ENCODE measurements at places on chromosomes 4 and X.

- DNase-seq: peak; percentile 5
Measured at GRCh38 chr4:174265916-174266315, 17.6 kb downstream of the FBXO8 start.

GRCh38 chrX:51641421-51642021 is 22.8 kb upstream of the CENPVL3 start:
- peak; percentile 35 for DNase-seq

DNA sequence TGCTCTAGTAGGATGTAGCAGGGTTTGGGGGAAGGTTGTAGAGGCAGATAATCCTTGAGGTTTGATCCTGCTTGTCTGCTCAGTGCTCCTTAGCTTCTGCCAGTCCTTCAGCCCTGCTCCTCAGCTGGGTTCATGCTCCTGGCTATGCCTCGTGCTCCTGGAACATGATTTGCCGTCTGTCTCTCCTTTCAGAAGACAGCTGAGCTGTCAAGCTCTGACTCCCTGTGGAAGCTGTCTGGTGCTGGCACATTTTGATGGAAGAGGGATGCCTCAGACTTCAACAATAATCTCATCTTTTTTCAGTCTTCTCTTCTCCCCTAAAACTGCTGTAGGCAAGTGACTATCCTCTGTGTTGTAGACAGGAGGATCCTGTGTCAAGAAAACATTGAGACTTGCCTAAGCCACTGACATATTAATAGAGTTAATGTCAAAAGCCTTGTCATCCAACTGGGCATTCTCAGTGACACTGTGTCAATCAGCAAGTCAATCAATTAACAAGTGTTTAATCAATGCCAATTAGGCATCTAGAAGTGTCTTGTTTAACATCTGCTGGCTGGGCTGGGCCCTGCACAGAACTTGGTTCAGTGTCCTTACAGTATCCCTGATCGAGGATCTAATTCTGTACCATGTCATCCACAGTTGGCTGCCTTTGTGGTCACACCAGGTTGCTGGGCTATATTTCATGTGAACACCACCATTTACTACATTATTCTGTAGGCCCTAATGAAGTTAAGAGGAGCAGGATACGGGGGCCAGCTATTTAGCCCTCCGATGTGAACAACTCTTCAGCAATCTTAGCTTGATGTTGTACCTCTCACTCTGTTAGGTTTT is 96.7 kb downstream of the SYNPO2 start:
- no peak for DNase-seq

GRCh38 chr4:42398171-42398870 is 1.0 kb downstream of the SHISA3 start:
- DNase-seq: peak; percentile 84

DNA sequence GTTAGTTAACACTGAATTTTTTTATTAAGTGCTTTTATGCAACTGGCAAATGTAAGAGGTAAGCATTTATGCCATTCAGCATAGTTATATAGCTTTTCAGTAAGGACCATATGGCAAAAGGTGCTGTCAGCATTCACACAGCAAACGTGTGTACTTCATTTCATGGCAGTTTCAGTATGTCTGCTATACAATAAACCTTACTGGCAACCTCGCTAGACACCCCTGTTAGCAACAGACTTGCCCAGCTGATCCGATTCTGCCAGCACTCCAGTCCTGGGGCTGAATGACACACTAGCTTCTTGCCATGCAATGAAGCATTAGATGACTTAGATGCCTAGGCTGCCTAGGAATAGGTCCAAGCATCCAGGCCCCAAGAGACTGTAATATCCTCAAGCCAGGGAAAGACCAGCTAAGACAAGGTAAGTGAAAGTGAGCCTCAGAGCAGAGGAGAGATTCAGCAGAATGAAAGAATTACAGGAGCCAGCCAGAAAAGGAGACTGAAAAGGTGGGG is 47.3 kb upstream of the DOCK11 start:
- no peak for DNase-seq

GRCh38 chrX:68163441-68163840 is 269.9 kb downstream of the OPHN1 start:
- no peak for DNase-seq

DNA sequence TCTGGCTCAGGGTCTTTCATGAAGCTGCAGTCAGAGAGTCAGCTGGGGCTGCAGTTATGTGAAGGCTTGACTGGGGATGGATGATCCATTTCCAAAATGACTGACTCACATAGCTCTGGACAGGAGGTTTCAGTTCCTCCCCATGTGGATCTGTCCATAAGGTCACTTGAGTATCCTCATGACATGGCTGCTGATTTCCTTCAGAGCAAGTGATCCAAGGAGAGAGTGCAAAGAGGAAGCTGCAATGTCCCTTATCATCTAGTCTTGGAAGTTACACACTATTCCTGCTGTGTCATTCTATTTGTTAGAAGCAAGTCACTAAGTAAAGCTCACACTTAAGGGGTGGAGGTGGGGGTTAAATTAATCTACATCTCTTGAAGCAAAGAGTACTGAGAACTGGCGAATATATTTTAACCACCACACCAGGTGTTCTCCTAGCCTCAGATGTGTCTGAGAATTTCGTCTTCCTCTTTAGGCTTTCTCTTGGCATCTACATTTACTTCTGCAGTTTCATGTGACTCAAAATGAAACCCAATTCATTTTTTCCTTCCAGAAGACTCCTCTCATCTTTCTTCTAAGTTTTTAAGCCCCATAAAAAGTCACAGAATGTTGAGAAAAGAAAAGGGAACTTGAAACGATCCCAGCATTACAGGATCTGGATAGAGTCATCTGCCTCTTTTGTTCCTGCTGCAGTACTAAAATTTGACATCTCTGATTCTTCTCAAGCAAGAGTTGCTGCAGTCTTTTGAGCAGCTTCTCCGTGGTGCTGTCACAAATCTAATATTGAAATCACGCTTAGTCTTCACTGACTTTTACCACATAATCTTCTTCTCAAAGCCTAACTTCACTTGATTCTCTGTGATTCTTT is 3.8 kb upstream of the GRPR start:
- DNase-seq: no peak

GRCh38 chrX:137945470-137945869 is 379.5 kb downstream of the ZIC3 start:
- DNase-seq: no peak

- DNase-seq: no peak
Measured at GRCh38 chr4:13546142-13546940, 2.0 kb upstream of the NKX3-2 start.

DNA sequence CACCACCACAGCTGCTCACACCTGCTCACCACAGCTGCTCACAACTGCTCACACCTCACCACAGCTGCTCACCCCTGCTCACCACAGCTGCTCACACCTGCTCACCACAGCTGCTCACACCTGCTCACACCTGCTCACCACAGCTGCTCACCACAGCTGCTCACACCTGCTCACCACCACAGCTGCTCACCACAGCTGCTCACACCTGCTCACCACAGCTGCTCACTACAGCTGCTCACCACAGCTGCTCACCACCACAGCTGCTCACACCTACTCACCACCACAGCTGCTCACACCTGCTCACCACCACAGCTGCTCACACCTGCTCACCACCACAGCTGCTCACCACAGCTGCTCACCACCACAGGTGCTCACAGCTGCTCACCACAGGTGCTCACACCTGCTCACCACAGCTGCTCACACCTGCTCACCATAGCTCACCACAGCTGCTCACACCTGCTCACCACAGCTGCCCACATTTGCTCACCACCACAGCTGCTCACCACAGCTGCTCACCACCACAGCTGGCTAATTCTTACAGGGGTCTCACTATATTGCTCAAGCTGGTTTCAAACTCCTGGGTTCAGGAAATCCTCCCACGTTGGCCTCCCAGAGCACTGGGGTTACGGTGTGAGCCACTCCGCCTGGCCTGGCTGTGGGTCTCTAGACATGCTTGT is 30.4 kb upstream of the CPLX1 start:
- DNase-seq: peak; percentile 68

- DNase-seq: no peak
Measured at GRCh38 chr4:84878546-84878945, 87.9 kb downstream of the WDFY3 start.

DNA sequence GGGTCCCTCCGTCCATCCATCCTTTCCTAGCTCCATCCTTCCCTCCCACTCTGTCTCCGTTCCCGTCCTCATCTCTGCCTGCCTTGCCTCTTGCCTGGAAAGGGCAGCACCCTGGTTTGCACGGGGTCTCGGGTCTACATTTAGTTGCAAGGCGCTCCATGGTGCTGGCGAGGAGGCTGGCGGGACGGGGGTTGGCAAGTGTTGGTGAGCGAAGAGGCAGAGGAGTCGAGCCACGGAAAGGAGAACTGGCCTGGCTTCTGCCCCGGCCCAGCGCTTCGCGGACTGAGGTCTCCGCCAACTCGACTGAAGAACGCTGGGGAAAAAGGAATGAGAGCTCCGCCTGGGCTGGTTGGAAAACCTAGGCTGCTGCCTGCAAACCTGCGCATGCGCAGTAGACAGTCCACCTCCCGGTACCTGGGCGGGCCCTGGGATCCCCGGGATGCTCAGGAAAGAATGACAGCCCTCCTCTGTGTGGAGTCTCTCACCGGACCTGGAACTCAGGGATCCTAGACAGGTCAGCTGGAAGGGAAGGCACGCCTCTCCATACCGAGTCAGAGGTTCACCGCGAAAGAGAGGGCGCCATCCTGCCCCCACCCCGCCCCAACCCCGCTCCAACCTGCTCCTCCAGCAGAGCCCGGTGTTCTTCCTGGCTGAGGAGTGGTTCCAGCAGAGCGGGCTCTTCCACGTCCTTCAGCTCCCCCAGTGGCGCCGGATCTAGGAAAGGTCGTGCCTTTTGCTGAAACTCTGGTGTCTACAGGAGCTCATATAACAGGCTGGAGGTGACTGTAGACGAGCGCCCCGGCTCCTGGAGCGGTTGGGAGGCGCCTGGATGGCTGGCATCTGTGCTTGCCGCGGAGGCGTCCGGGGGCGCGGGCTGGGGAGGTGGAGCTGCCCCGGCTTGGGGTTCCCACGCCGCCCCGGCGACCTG is 6.0 kb downstream of the FRG2 start:
- no peak for DNase-seq

- DNase-seq: peak; percentile 82
Measured at GRCh38 chrX:19382555-19383145, 38.9 kb downstream of the PDHA1 start.

GRCh38 chrX:1485033-1485432 is 32.3 kb upstream of the ASMTL start:
- DNase-seq: no peak

GRCh38 chrX:153397256-153397960 is 3.7 kb downstream of the PNMA6E start:
- DNase-seq: peak; percentile 23

DNA sequence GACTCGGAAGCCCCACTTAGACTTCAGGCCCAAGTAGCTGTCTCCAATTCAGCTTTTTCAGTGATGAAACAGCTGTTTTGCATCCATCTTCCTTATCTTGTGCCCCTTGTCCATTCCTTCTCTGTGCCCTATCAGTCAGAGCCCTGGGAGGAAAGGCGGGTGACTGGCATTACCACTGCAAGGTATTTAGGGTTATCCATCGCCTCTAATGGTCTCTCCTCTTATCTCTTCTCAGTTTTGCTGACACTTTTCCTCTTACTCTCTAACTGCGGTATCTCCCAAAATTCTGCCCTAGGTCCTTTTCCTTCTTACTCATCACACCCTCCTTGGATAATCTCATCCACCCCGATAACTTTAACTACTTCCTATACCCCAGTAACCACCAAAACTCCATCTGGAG is 13.7 kb downstream of the GAB3 start:
- DNase-seq: no peak

GRCh38 chr4:81712714-81713113 is 241.0 kb upstream of the RASGEF1B start:
- DNase-seq: no peak

DNA sequence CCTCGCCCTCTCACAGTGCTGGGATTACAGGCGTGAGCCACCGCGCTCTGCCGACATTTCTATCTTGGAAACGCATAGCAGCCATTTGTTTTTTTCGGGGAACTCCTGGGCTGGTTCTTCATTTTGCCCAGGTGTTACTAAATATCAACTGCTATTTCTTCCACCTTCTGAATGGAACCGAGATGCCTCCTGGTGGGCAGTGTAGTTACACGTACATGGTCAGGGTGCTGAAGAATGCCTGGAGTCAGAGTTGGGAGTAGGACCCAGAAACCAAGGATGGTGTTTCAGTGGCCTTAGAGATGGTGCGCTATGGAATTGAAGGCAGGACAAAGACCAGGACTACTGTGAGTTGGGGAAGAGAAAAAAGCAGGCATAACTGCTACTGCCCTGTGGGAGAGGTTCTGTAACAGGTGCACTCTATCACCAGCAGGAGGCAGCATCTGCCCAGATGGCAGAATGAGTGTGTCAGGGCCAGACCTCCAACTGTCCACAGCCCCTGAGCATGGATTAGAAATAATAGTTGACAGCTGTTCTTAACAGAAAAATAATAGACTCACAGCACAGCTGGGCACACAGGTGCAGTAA is 81.7 kb downstream of the ZC4H2 start:
- DNase-seq: peak; percentile 40

DNA sequence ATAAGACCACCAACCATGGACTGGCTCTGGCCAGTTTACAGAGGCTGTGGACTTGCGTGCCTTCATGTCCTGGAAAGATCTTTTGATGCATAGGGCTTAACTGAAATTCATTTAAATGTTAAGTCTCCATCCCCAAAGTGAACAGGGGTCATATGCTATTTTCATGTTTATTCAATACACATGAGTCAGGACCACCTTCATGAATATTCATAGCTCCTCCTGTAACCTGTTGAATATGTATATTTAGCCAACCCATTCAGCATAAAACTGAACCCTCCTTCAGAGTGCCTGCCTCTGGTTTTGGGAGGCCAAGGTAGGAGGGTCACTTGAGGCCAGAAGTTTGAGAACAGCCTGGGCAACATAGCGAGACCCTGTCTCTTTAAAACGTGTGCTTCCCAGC is 7.1 kb downstream of the CTPS2 start:
- no peak for DNase-seq

GRCh38 chrX:57265126-57265525 is 21.4 kb upstream of the FAAH2 start:
- DNase-seq: no peak

DNA sequence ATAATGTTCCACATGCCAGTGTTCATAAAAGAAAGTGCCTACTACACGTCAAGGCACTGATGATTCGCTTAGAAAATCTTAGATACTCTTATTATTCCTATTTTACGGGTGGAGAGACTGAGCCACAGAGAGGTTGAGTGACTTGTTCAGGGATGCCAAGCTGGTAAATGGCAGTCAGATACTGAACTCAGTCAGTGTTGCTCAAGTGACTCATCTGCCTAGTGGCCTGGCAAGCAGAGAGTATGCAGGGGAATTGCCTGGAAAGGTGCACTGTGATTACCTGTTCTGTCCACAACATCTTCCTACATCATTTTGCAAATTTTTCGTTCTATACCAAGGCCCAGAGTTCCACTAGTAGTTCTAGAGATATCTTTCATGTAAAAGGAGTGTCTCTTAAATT is 68.4 kb downstream of the RAPGEF2 start:
- peak; percentile 1 for DNase-seq

DNA sequence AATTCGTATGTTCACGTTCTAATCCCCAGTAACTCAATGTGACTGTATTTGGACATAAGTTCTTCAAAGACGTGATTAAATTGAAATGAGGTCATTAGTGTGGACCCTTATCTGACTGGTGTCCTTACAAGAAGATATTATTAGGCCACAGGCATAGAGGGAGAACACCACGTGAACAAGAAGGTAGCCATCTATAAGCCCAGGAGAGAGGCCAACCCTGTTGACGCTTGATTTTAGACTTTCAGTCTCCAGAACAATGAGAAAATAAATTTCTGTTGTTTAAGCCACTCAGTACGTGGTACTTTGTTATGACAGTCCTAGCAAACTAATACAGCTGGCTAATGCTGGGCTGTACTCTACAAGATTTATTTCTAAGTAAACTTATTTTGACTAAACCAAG is 1.5 kb upstream of the EIF1AX start:
- DNase-seq: no peak
